WTC11 (cell line): ENCODE measurements at places on chromosomes 13 and 19.

DNA sequence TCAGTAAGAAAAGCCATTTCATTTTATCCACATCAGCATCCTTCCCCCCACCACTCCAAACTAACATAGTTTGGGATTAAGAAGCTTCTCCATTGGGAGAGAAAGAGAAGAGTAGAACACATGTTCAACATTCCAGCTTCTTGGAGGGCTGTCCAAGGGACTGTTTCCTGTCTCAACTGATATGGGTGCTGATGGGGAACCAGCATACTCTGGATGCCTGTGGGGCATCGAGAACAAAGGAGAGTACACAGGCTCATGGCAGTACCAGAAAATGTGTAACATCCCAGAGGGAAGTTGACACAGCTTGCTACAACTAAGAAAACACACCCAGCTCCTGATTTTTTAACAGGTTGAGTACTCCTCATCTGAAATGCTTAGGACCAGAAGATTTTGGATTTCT, 24.7 kb downstream of the SUCLA2 start:
- no peak for DNase-seq

DNA sequence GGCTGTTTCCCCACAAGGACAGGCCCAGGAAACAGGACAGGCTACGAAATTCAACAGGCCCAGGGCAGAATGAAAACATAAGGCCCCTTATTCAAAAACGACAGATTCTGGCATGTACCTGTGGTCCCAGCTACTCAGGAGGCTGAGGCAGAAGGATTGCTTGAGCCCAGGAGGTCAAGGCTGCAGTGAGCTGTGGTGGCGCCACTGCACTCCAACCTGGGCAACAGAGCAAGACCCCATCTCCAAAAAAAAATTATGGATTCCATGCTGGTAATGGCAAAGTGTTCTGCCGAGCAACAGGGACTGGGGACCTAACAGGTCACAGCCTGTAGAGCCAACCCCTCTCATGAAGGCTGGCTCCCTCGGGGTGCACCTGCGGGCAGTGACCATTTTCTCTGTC, 52.6 kb upstream of the USE1 start:
- DNase-seq = no peak

DNA sequence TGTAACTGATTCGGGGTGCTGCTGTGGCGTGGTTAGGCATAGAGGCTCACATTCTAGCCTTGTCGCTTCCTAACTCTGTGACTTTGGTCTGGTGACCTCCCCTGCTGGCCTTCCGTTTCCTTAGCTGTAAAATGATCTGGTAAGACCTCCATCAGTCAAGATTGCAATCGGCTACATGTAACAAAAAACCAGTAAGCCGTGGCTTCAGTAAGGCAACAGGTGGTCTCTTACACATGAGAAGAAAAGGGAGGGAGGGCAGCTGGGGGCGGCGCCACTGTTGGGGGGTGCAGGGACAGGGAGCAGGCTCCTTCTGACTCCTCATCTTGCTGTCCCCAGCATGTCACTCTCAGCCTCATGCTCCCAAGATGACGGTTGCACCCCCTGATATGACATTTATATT, 148.0 kb downstream of the SIPA1L3 start:
- no peak for DNase-seq

DNA sequence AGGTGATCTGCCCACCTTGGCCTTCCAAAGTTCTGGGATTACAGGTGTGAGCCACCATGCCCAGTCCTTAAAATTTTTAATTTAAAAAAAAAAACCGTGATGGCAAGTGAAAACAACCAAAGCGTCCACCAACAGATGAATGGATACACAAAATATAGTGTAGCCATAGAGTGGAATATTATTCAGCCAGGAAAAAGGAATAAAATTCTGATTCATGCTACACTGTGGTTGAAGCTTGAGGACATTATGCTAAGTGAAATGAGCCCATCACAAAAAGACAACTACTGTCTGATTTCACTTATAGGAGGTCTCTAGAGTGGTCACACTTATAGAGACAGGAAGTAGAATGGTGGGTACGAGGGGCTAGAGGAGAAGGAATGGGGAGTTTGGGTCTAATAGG, 26.3 kb upstream of the KLF2 start:
- no peak for DNase-seq

DNA sequence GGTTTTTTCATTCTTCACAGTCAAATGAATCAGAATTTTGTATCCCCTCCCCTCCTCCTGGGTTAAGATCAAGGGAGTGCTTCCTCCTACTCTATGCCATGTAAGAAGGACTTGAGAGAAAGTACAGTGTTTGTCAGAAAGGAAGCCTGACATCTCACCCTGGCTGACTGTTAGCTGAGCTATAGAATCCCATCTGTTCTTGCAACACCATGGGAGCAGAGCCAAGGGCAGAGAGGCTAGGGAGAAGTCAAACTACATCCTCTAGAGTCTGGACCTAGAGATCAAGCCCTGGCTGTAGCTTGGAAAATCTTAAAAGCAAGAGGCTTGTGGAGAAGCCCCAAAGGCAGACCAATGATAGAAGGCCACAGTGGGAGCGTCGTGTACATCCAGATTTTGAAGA, 145.9 kb downstream of the OLFM4 start:
- no peak for DNase-seq
